ENCODE measurements at places on chromosomes 4 and X.

DNA sequence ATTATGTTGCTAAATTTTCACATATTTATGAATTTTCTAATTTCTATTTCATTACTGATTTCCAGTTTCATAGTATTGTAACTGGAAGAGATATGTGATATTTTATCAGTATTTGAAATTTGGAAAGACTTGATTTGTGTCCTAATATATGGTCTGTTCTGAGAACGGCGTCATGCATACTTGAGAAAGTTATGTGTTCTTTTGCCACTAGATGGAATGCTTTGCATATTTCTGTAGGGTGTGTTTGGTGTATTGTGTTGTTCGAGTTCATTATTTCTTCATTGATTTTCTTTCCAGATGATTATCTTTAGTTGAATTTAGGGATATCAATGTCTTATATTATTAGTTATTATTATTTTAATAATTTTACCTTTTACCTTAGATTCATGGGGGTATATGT is 110.6 kb upstream of the ITM2A start:
- no peak for DNase-seq

- no peak for DNase-seq
These were observed 104.9 kb upstream of the SOD3 start for GRCh38 chr4:24690436-24690835.

DNA sequence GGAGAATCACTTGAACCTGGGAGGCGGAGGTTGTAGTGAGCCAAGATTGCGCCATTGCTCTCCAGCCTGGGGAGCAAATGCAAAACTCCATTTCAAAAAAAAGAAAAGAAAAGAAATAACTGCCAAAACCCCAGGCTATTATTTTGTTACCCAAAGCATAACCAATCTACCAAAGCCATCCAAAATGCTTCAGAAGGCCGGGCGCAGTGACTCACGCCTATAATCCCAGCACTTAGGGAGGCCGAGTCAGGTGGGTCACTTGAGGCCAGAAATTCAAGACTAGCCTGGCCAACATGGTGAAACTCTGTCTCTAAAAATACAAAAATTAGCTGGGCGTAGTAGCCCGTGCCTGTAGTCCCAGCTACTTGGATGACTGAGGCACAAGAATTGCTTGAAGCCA is 49.8 kb downstream of the SMIM31 start:
- DNase-seq = no peak

- DNase-seq = no peak
These were observed 25.7 kb upstream of the XIAP start for GRCh38 chrX:123834116-123834515.

GRCh38 chrX:12997906-12998687 is 23.2 kb downstream of the TMSB4X start:
- no peak for DNase-seq

- DNase-seq = no peak
These were observed 418.0 kb downstream of the PACRGL start for GRCh38 chr4:21118301-21118700.

DNA sequence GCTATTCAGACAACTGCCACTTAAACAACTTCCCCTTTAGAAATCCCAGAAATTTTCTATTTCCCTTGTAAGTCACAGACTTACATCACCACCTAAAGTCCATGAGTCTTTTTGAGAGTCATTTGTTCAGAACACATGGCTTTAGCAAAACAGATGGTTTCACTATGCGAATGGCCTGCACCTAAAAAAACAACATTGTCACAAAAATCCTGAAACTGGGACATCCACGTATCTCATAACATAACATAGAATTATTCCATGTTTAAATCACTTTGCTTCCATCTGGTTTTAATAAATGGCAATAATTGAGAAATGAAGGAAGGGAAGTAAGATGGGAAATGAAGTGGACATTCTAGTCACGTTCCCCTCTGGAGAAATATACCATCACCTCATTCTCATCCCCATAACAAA is 155.3 kb upstream of the EDNRA start:
- DNase-seq = no peak

DNA sequence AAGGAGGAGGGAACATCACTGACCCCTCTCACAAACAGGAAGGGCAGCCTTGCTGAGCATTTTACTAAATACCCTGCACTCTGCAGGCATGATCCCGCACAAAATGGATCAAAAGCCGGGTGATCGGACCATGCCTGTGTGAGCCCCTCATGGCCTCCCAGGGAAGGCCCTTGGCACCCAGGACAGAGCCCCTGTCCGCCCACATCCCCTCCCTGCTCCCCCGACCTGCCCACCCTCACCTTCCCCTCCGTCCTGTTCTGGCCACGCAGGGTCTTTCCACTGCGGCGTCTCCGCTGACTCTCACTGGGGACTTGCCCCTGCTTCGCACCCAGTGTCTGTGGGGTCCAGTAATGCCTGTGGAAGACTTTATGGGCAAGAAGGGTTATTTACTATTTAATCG is 105.0 kb downstream of the HMX1 start:
- DNase-seq = no peak

DNA sequence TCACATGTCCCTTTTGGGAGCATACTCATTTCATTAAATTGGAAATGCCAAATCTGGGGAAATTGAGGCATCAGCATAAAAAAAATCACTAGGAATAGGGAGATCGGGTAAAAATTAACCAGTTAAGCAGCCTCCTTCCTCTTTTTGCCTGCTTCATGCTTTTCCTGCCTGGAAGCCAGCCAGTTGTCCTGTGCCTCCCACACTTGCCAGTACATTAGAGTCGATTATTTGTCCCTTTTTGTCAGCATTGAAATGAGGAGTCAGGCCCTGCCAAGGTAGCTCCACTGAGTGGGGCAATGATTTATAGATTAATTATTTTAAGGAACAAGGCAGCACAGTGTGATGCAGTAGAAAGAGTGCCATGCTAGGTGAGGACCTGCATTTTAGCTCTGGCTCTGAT is 55.3 kb downstream of the SH2D1A start:
- DNase-seq = no peak

DNA sequence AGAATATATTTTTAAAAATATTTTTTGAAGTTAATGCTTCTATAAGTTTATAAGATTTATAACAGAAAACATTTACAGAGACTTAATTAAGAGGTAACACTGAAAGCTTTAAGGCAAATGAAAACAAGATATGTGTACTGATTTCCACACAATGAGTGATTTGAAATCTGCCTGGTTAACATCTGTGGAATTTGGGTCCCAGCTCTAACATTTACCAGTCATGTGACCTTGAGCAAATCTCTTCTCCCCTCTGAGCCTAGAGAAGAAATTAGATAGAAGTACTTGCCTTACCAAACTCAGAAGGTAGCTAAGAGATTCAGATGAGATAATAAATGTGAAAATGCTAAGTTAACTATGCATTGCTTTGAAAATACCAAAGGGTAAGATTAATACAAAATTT is 458.8 kb upstream of the LCORL start:
- DNase-seq = no peak

- DNase-seq = no peak
These were observed 144.2 kb downstream of the PABPC4L start for GRCh38 chr4:134057356-134057755.

- no peak for DNase-seq
These were observed 2.0 kb downstream of the PDZD4 start for GRCh38 chrX:153828308-153828707.

DNA sequence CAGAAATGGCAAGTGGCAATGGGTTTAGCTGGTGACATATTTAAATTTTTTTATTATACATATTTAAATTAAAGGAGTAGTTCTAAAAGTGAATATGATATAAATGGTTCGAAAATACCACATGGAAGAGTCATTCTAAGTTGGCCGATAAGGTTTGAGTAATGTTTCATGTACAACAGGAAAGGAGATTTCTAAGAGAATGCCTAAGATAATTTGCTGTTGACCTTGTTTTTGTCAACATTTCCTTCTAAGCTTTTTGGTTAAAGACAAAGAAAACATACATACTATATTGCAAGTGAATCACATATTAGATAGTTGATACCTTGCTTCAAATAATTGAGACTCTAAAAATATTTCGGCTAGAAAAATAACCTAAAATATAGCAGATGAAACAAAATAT is 526.6 kb upstream of the SLIT2 start:
- no peak for DNase-seq

DNA sequence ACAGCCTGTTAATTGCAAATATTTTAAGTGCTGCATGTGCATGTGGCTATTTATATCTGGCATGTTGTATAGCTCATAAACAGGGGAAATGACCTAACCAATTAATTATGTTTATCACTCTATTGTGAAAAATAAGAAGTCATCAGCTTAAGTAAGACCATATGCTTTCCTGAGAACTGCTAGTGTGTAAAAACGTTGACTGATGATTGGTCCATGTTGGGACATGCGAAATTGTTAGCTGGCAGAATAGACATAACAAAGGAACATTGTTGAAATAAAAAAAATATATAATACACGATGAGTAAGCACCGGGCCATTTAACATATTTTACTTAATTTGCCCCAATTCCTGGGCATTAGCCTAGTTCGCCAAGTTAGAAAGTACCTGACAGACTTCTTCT is 207.5 kb downstream of the ANK2 start:
- no peak for DNase-seq

Data from T follicular helper cell (primary cell).